ENCODE measurements at places on chromosomes 3 and 15.

DNA sequence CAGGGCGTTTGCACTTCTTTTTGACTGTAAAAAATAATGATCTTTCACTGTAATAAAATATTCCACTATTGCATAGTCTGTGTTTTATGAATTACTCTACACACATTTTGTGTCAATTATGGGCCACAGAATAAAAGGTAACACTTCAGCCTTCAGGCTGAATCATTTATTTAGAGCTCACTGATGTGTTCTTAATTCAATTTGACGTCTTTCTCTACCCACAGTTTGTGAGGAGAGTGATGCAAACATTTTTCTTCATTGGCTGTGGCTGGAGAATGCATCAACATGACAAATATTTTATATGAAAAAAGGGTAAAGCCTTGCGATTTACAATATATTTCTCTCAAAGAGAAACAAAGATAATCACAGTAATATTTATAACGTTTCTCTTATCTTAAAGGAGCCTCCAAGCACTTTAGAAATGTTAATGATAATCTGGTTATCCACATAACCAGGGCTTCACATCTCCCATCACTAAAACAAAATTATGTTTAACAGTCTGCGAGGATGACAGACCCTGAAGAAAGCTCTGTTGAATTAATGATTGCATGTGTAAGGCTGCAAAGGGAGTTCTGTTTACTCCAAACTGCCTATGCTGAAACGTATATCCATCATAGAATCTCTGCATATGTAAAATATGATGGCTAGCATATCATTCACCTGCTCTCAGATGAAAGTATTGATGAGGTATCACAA is 951.3 kb downstream of the ZPLD1 start:
- no peak for DNase-seq

- no peak for DNase-seq
These were observed 186.9 kb downstream of the OPA1 start for GRCh38 chr3:193779933-193780332.

DNA sequence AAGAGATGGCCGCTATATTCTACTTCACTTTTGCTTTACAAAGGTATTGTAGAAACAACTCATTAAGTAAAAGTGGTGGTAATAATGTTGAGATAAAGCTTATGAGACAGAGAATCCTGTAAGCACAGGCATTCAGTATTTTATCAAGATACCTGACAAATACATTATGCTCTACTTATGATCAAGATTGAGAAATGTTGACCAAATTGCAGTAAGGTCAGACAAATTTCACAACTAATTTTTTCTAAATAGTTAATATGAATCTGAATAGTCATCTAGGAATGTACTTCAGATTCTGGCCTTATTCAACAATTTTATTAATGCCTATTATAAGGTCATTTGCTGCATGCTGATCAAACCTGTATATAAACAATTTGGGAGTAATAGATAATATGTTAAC is 95.1 kb upstream of the MBNL1 start:
- DNase-seq = no peak

DNA sequence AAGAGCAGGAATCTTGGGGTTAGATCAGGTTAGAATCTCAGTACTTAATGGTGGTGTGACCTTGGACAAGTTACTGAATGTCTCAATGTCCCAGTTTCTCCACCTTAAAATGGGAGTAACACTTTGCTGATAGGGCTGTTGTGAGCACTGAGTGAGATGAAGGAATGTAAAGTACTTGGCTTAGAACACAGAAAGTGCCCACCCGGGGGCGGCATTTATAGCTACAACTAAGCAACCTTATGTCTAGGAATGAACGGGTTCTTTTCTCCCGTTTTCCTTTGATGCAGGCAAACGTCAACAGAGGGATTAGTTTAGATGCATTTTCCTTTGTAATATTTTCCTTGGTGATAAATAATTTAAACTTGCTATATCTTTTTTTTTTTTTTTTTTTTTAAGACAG is 176.6 kb downstream of the USP13 start:
- DNase-seq = no peak

- no peak for DNase-seq
These were observed 31.7 kb upstream of the DHX36 start for GRCh38 chr3:154356009-154356408.

- DNase-seq = no peak
These were observed 266.2 kb downstream of the NLGN1 start for GRCh38 chr3:173663696-173664111.

GRCh38 chr3:32310918-32311839 is 72.7 kb downstream of the CMTM8 start:
- no peak for DNase-seq

- no peak for DNase-seq
These were observed 33.7 kb downstream of the FBLN2 start for GRCh38 chr3:13582366-13583250.

DNA sequence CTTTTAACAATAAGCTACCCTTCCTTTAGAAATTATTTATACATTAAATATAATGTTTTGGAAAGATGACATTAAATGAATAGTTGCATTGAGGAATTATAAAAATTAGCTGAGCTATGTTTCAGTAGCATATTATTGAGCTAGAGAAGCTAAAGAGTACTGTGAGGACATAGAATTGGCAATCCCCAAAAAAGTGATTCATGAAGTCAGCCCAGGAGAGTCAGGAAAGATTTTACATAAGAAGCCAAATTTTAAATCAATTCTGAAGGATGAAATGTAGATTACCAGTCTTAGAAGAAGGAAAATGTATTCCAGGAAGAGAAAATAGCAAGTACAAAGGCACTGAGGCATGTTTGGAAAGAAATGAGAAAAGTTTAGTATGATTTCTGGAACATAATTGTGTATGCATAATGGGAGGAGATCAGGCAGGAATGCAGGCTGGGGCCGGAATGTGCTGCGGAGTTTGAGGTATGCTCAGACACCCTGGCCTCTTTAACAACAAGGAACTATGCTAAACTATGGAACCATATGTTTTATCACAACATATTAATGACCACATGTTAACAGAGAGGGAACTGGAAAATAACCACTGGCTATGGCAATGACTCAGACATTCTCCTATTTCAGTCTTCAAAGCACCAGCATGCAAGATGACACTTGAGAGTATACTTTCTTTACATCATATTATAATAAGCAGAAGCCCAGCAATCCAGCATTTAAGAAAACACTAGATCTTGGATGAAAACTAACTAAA is 103.3 kb upstream of the COL8A1 start:
- DNase-seq = peak; percentile 6

DNA sequence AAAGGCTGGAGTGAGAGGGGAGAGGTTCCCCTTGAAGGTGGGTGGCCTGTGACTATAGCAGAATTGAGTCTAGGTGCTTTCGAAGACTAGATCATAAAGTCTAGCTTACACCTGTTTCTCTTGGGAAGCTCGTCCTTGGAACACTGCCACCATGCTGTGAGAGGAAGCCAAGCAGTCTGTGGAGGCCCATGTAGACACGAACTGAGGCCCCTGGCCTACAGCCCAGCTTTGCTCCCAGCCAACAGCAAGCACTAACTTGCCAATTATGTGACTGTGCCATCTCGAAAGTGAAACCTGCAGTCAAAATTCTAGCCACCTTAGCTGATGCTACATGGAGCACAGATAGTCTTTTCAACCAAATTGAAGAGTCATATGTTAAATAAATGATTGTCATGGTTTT is 190.5 kb upstream of the NECTIN3 start:
- DNase-seq = peak; percentile 30

DNA sequence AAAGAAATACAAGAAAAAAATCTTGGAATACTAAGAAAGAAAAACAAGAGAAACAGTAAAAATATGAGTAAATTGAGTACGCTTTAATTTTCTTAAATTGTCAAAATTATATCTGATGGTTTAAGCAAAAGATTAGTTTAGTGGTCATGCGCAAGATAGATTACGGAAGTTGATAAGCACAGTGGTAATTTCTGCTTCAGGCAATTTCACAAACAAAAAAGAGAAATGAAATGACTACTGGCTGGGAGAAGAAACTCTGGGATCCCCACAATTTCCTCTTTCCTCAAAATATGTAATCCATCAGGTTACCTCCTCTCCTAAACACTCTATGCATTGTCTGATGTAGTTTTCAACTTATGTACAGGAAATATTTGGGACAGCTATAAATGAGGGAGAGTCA is 9.0 kb downstream of the MYD88 start:
- no peak for DNase-seq

DNA sequence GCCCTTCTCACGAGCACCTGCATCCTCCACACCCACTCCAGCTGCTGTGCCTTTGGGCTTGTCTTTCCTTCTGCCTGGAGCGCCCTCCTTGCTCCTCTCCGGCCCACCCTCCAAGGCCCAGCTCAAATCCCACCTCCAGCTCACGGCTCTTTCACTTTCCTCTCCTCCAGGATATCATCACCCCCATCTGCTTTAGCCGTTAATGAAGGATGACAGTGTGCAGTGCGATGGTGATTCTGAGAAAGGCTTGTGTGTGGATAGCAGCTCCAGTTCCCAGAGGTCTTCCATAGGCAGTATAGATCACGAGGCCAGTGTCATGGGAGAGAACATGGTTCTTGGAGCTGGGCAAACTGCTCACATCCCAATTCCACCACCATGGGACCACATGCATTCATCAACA is 237.4 kb downstream of the TLE3 start:
- DNase-seq = no peak

GRCh38 chr15:68551296-68551635 is 27.5 kb upstream of the CORO2B start:
- no peak for DNase-seq

- peak; percentile 12 for DNase-seq
These were observed 143.2 kb upstream of the PRICKLE2 start for GRCh38 chr3:64368257-64369020.

- DNase-seq = no peak
These were observed 10.0 kb downstream of the ATP13A3 start for GRCh38 chr3:194476784-194477183.

DNA sequence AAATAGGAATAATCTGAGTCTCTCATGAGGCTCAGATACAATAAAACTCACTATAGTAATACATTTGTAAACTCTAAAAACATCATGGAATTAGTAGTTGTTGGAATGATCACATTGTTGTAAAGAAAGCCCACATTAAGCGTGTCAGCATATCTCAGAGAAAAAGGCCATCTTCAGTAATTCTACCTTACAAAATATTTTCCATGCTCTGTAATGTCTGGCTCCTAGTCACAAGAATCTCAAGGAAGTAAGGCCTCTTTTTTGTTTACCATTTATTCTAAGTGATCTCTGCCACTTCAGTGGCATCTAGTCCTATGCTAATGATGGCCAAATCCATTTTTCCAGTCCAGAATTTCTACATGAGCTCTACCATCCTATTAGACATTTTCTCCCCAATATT is 240.2 kb upstream of the ZNF717 start:
- no peak for DNase-seq

DNA sequence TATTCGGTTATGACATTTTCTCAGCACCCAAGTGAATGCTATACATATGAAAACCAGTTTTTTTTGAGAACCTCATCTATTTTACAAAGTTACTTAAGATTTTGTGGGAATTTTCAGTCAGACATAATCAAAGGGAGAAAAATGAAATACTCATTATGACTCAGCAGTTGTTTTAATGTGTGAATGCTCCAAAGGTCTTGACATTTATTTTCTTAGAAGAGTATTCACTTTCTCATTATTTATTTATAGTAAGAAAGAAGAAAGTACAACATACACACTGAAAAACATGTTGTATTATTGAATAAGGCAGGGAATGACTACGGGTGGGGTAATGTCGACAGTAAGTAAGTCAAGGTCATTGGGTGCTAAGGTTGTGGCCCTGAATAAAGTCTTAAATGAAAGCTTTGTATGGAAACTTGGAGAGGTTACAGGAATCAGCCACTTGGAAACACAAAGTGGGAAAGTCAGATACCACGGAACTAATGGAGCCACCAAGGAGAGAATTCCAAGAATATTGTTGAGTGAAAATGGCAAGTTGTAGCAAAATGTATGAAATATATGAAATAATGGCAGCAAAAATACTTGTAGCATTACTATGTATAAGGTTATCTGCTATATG is 844.5 kb downstream of the TBL1XR1 start:
- DNase-seq = no peak

GRCh38 chr15:36617529-36618196 is 38.2 kb downstream of the CDIN1 start:
- no peak for DNase-seq

DNA sequence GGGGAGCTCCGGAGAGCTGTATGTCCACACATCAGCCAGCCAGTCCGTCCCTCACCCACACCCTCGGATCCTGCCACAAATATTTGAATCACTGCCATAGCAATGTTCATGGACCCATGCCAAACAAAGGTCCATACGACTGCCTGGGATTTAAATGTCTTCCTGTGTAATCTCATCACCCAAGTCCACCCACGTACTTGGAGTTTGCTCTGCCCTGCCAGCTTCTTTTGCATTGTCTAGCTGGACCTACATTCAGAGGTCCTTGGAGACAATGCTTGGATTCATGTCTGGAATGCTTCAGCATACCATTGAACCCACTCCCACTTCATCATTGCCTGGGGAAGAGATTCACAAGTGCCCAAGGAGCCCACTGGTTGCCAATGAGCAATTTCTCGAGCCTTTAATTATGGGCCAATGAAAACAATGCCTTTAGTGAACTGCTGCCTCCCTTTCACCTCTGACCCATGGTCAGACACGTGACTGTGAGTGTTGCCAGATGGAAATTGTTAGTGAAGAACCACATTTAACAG is 90.4 kb upstream of the PHLDB2 start:
- peak; percentile 26 for DNase-seq

Data from AG08396 (cell line).